Fibroblast of skin of back (primary cell): ENCODE measurements at places on chromosomes 5 and 9.

- DNase-seq, result no peak
Observed at GRCh38 chr9:105971986-105972385, 277.6 kb downstream of the TMEM38B start.

DNA sequence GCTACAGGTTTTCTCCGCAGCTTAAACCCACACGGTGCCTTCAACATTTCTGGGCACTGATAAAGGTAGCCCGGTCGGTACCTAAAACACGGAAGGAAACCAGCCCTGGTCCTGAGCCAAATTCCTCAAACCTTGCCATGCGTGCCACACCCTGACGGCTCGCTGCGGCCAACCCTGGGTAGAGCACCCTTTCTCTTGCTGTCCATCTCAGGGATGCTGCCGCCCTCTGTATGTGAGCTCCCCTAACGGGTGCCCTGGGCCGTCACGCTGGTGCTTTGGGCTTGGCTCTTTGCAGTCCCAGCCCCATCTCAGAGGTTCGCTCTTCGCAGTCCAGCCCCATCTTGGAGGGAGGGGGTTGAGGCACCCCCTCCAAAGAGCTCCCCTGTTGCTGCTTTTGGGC is 43.9 kb downstream of the PNPLA7 start:
- no peak for DNase-seq

- peak; percentile 82 for DNase-seq
Observed at GRCh38 chr9:2017331-2018161, 2.4 kb downstream of the SMARCA2 start.

GRCh38 chr5:115599924-115600323 is 2.4 kb downstream of the TICAM2 start:
- no peak for DNase-seq
